ENCODE measurements at places on chromosomes 13 and 19.

- no peak for DNase-seq
These were observed 2.2 kb downstream of the S1PR2 start for GRCh38 chr19:10228920-10229319.

DNA sequence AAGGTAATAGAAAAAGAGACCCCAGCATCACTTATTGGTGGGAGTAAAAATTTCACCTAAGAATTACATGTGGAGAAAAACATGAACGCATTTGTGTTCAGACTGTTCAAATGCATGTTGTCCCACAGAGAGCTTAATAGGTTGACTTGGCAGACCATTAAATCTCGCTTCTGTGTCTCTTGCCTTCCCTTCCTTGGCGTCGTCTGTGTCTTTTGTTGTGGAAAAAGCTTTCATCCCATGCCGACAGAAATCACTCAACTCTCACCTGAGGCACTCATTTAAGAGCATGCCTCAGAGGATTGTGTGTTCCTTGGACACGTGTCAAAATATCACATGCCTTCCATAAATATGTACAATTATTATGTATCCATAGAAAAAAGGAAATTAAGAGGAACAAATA lies 24.4 kb upstream of the CACNA1A start:
- DNase-seq = no peak

- DNase-seq = no peak
These were observed 14.3 kb upstream of the ZNF541 start for GRCh38 chr19:47587295-47587694.

DNA sequence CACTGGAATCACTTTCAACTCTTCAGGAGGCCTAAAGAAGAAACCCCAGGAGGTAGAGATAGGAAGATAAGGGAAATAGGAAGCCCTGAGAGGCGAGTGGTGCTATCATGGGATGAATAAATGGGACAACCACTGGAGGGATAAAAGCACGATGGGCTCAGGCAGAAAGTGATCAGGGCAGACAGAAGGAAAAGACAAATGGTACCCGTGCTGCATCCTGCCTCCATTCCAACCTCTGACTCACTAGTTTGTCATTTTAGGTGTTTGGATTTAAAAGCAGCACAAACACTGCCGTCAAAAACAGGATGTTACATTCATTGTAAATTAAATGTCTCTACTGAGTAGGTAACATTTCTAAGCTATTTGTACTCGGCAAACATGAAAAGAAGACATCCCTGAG lies 314.3 kb upstream of the HTR2A start:
- DNase-seq = no peak

DNA sequence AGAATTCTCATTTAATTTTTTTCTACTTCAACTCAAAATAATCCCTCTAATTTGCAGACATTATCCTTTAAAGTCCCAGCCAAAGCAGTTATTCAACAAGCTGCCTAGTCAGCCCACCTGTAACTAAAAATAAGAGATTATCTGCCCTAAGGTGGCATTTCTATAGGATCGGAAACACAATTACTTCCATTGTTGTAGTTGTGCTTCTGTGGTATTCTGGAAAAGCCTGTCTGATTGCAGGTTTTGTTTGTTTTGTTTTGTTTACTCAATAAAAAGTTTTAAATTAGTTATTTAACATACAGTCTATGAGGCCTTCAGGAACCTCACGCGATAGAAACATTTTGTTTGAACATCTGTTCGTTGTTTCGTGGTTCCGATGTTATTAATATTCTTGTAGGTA lies 101.0 kb downstream of the ZIC5 start:
- no peak for DNase-seq

Data from activated CD4-positive, alpha-beta T cell treated with anti-CD3 and anti-CD28 coated beads for 1 hour (primary cell).